Forelimb muscle (tissue), 1 donor: ENCODE measurements at places on chromosomes 7 and 10. TPM values are rescaled to one million over a fixed set of nuclear protein-coding genes. Genes with fewer than 3 reads are reported as not detected.

PPP1R3A gene
- 39.8 TPM for polyA plus RNA-seq

PPA1 gene
- 76.3 TPM for polyA plus RNA-seq

FFAR4 gene
- 0.04 TPM for polyA plus RNA-seq

AASS gene
- polyA plus RNA-seq: 20.7 TPM

DNA sequence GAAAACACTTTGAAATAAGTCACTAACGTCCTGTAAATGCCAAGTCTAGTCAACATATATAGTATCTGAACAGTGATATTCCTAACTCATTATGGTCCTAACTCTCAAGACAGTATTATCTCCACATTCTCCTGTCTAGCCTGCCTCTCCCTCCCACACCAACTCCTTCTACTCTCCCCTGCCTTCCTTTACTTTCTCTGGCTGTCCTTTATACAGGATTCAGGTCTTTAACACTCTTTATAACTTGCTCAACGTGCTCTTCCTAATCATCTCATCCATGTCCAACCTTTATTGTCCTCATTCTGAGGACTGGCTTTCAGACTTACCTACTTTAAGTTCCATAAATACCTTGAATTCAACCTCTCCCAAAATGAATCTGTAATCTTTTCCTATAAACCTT is 42.5 kb downstream of the MTPN start:
- DNase-seq: no peak

DNA sequence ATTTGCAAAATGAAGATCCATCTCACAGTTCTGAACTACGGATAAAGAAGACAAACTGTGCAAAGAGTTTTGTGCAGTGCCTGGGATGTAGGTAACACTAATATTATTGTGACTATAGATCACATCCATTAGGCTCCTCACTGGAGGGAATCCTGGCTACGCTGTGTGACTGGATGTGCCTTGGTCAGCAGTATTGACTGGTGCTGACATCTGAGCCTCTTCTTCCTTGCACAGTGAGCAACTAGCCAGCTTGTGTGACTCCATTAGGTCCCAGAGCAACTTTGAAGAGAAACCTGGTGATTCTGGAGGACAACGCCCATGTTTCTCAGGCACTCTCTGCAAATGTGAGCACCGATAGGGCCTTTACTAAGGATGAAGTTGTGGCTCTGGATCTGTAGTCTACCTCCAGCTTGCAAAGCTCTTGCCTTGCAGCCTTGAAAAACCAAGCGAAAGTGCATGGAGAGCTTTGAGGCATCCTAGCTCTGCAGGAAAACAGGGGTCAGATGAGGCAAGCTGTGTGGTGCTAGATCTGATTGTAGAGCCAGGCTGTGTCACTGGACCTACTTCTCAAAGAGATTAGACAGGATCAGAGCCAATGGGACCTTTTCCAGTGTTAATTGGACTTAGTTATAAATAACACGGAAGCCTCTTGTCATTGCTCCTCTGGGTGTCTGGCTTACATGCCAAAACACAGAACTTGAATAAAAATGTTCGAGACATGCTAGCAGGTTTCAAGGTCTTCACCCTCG is 303.6 kb upstream of the LYZL1 start:
- DNase-seq: no peak

GRCh38 chr7:15041226-15041625 is 138.7 kb upstream of the DGKB start:
- DNase-seq: no peak

- DNase-seq: no peak
Observed at GRCh38 chr10:72079356-72079755, 9.0 kb downstream of the SPOCK2 start.

- DNase-seq: no peak
Observed at GRCh38 chr10:30528429-30528786, 94.4 kb downstream of the MAP3K8 start.

GRCh38 chr10:38147686-38148085 is 53.5 kb downstream of the ZNF37A start:
- DNase-seq: no peak
